ENCODE measurements at places on chromosomes 2 and 18.
A peak's percentile ranks its signal among the peaks of the same experiment; 100 is the strongest.

DNA sequence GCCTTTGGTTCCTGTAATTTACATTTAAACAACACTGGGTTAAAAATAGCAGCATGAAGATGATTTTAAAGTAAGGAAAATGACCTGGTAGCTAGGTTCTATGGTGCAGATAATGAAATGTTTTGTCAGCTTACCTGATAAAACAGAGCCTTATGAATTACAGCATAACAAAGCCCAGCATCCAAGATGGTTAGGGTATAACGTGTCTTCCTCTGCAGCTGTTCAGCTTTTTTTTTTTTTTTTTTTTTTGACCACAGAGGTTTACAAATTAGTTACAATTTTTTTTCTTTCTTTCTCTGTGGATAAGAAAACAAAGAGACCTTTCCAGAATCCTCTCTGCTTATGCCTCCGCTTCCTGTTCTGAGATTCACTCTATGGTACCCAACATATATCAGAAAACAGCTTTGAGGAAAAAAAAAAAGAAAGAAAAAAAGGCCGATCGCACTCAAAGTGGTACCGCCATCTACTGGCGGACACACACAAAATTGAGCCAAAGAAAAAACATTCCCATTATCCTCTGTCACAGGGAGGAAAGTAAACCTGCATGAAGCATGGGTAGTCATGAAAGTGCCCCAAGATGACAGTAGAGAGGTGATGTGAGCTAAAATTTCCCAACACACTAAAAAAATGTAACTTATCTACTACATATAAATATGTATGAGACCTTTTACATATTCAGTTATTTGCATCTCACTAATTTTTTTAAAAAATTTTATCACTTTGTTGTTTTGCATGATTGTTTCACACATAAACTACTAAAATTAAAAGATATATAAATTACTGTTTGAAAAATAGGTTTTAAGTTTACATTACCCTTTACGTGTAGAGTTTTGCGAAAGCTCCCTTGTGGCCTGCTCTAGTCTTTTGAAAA, at the start of gene SCN3A:
TSS of gene SCN3A (minus strand) at position 362 of the 871 bp plus-strand sequence. CDS start 27,656 bp downstream, outside the sequence.
- no peaks in the 10 kb centered on the region for H3K27me3 ChIP-seq
- H3K27ac ChIP-seq: no peak within 1 kb of the TSS
- no peaks in the 10 kb centered on the region for H3K36me3 ChIP-seq
- H3K4me3 ChIP-seq: no peak within 1 kb of the TSS

DNA sequence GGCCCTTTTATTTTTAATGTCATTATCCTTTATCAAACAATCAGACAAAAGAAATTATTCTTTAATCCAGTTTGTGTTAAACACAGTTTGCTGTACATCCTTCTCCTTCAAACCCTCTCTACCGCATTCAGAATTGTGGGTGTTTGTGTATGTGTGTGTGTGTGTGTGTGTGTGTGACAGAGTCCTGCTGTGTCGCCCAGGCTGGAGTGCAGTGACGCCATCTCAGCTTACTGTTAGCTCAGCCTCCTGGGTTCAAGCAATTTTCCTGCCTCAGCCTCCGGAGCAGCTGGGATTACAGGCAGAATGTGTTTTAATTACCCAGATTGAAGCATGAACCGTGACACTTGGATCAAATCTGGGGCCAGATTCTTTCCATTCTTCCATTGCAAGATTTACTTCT, 723.7 kb downstream of the DCDC2C start:
- no peaks in the 10 kb centered on the region for H3K36me3 ChIP-seq
- DNase-seq: no peak
- H3K4me1 ChIP-seq: no peaks in the 10 kb centered on the region
- no peaks in the 10 kb centered on the region for H3K27me3 ChIP-seq

GRCh38 chr18:61496374-61496773, 163.1 kb downstream of the CDH20 start:
- H3K27ac ChIP-seq: no peak overlapping the region
- no peaks in the 10 kb centered on the region for H3K4me1 ChIP-seq
- H3K4me3 ChIP-seq: no peak overlapping the region
- no peak for DNase-seq

GRCh38 chr2:104408266-104408665, 445.6 kb upstream of the POU3F3 start:
- no peaks in the 10 kb centered on the region for H3K36me3 ChIP-seq
- DNase-seq: no peak
- no peaks in the 10 kb centered on the region for H3K4me1 ChIP-seq
- no peaks in the 10 kb centered on the region for H3K27me3 ChIP-seq

DNA sequence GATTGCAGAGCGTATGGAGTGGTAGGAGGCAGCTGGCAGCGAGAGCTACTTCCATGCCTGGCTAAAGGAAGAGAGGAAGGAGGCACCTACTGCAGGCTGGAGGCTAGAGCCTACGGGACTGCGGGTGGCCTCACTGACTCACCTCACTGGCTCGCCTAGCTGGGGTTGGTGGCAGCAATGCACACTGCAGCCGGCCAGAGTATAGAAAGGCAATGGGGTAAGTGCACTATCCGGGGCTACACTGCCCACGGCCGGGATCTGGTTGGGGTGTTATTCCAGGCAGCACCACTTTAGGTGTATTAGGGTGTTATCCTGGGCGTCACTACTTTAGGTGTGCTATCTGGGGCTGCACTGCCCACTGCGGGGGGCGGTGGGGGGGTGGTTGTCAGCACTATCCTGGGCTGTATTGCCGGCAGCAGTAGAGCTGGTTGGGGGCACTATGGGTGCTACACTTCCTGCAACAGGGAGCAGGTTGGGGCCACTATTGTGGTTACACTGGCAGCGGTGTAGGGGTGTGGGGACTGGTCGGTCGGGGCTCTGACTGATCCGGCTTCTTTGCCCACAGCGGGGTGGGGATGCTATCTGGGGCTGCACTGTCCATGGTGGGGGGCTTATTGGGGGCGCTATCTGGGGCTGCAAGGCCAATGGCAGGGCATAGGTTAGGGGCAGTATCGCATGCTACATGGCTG, 33.3 kb upstream of the ANKRD62 start:
- no peaks in the 10 kb centered on the region for H3K36me3 ChIP-seq
- DNase-seq: no peak
- no peaks in the 10 kb centered on the region for H3K27me3 ChIP-seq
- no peak overlapping the region for H3K4me3 ChIP-seq
- no peak overlapping the region for H3K27ac ChIP-seq

DNA sequence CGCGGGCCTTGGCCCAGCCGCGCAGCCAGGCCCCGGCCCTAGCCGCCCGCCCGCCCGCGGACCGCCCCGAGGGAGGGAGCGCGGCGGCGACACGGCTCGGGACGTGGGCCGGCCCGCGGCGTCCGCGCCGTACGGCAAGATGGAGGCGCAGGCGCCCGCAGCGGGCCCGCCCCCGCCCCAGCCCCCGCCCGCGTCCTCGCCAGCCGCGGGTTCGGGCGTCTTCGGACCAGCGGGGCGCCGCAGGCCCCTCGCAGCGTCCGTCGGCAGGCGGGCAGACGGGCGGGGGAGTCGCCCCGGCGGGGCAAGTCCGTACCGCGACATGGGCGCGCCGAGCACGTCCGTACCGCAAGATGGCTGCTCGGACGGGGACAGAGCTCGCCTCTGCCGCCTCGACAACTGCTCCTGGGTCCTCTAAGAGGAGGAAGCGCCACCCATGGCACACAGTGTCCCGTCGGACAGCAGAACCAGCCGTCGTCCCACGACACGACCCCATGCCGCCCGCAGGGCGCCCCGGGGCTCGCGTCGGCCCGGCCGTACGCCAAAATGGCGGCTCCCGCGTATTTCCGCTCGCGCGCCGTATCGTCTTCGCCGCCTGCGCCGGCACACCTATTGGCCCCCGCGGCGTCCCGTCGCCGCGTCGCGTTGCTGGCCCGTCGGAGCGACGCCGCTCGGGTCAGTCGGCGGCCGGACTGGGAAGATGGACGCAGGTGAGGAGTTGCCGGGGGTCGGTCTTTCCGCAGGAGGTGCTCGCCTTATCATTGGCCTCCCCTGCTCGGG, at the start of the genes ATG4B and THAP4:
TSS of gene ATG4B (plus strand) at position 676 of the 777 bp plus-strand sequence. CDS start at position 698, 22 bp downstream.
TSS of gene THAP4 (minus strand) at position 141 of the 777 bp plus-strand sequence. CDS start 141 bp downstream, outside the sequence.
- peak within 1 kb of the TSS; percentile 100 for H3K27ac ChIP-seq
- H3K27me3 ChIP-seq: no peaks in the 10 kb centered on the region
- peak within 1 kb of the TSS; percentile 100 for H3K4me3 ChIP-seq
- DNase-seq: peak; percentile 82
- peaks cover 3% of the 10 kb centered on the region for H3K4me1 ChIP-seq

GRCh38 chr2:220280736-220281135, 653.3 kb downstream of the SLC4A3 start:
- H3K27me3 ChIP-seq: no peaks in the 10 kb centered on the region
- H3K27ac ChIP-seq: no peak overlapping the region
- H3K4me3 ChIP-seq: no peak overlapping the region
- no peaks in the 10 kb centered on the region for H3K36me3 ChIP-seq

DNA sequence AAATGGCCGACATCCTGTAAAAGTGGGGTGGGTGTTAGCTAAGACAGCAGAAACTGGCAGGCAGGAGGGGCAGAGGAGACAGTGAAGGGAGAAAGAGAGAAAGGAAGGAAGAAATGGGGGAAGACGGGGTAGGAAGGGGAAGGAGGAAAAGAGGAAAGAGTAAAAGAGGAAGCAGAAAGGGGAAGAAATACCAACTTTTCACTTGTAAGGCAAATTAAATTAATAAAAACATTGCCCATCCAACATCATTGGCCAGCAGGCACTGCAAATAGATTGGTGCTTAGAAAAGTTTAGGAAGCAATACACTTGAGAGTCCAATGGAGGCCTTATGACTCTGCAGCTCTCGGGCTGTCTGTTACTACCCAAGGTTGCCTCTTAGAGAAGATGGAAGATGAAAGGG, 116.7 kb downstream of the TNS1 start:
- no peak overlapping the region for H3K27ac ChIP-seq
- H3K4me1 ChIP-seq: no peaks in the 10 kb centered on the region
- H3K4me3 ChIP-seq: no peak overlapping the region
- no peaks in the 10 kb centered on the region for H3K27me3 ChIP-seq

- no peaks in the 10 kb centered on the region for H3K27me3 ChIP-seq
- H3K4me3 ChIP-seq: no peak overlapping the region
- peaks cover 5% of the 10 kb centered on the region for H3K4me1 ChIP-seq
- no peak overlapping the region for H3K27ac ChIP-seq
- H3K36me3 ChIP-seq: no peaks in the 10 kb centered on the region
- no peak for DNase-seq
Observed at GRCh38 chr2:18754286-18754685, 164.9 kb upstream of the NT5C1B start.

- H3K27ac ChIP-seq: no peak overlapping the region
- H3K4me1 ChIP-seq: peaks cover 3% of the 10 kb centered on the region
- DNase-seq: no peak
- H3K4me3 ChIP-seq: no peak overlapping the region
Observed at GRCh38 chr2:47359375-47359868, 43.5 kb upstream of the MSH2 start.

DNA sequence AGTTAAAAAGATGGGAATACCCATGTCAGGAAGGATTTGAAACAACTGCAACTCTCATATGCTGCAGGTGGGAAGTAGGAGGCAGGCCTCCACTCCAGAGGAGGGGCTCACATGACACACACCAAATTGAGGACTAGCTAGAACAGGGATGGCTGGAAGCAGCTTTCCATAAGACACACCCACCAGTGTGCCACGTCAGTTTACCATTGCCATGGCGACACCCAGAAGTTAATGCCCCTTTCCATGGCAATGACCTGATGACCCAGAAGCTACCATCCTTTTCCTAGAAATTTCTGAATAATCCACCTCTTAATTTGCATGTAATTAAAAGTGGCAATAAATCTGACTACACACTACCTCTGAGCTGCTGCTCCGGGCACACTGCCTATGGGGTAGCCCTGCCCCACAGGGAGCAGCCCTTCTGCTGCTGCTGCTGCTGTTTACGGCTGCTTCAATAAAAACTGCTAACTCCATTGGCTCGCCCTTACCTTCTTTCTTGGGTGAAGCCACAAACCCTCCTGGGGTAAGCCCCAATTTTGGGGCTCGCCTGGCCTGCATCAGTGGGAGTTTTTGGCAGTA, 89.4 kb downstream of the RRM2 start:
- no peak overlapping the region for H3K4me3 ChIP-seq
- no peaks in the 10 kb centered on the region for H3K36me3 ChIP-seq
- H3K4me1 ChIP-seq: no peaks in the 10 kb centered on the region
- H3K27ac ChIP-seq: no peak overlapping the region

DNA sequence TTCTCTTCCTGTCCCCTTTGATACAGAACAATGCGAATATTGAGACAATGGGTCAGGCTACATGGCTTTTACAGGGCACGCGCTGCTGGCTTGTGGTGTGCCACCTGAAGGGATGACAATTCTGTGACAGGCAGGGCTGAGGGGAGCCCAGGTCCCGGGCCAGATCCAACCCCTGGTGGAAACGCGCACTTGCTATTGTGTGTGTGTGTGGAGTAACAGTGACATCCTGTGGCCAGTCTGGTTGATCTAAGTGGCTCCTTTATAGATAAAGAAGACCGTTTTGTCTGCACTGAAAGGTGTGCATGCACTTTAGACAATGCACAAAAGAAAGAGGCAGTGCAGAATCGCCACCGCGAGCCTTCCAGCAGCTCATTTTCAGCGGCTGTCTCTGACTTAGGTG, 273.6 kb downstream of the HRH4 start:
- H3K4me1 ChIP-seq: peaks cover 7% of the 10 kb centered on the region
- H3K27ac ChIP-seq: no peak overlapping the region
- DNase-seq: no peak
- H3K4me3 ChIP-seq: no peak overlapping the region
- no peaks in the 10 kb centered on the region for H3K36me3 ChIP-seq

Measured in IMR-90 (cell line).